ENCODE measurements at places on chromosomes 13 and 19. TPM values are rescaled to one million over a fixed set of nuclear protein-coding genes. Genes with fewer than 3 reads are reported as not detected.

GRK1 gene
- total RNA-seq: not detected

DNA sequence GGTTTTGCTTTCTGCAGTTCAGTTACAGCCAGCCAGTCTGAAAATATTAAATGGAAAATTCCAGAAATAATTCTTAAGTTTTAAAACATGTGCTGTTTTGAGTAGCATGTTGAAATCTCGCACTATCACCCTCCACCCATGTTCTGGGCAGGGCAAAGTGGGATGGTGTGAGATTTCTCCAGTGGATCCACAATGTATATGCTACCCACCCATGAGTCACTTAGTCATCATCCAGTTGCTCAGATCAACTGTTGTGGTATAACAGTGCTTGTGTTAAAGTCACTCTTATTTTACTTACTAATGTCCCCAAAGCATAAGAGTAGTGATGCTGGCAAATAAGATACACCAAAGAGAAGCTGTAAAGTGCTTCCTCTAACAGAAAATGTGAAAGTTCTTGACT is 56.4 kb downstream of the CYSLTR2 start:
- no peak overlapping the region for H3K27ac ChIP-seq
- H3K27me3 ChIP-seq: no peaks in the 10 kb centered on the region
- no peak overlapping the region for H3K4me3 ChIP-seq
- no peaks in the 10 kb centered on the region for H3K36me3 ChIP-seq
- DNase-seq: no peak

- no peak overlapping the region for H3K27ac ChIP-seq
- no peaks in the 10 kb centered on the region for H3K4me1 ChIP-seq
- no peaks in the 10 kb centered on the region for H3K36me3 ChIP-seq
- DNase-seq: no peak
- no peaks in the 10 kb centered on the region for H3K27me3 ChIP-seq
Measured at GRCh38 chr13:109510013-109510412, 276.4 kb downstream of the IRS2 start.

GRCh38 chr19:30406220-30407067 is 34.3 kb downstream of the ZNF536 start:
- H3K27me3 ChIP-seq: no peaks in the 10 kb centered on the region
- no peak overlapping the region for H3K4me3 ChIP-seq
- no peaks in the 10 kb centered on the region for H3K36me3 ChIP-seq
- no peaks in the 10 kb centered on the region for H3K4me1 ChIP-seq

GRCh38 chr19:31503211-31503610 is 154.0 kb upstream of the TSHZ3 start:
- H3K27ac ChIP-seq: no peak overlapping the region
- H3K27me3 ChIP-seq: no peaks in the 10 kb centered on the region
- H3K4me1 ChIP-seq: no peaks in the 10 kb centered on the region
- no peaks in the 10 kb centered on the region for H3K36me3 ChIP-seq
